ENCODE measurements at places on chromosomes 4 and X.
A peak's percentile ranks its signal among the peaks of the same experiment; 100 is the strongest.

DNA sequence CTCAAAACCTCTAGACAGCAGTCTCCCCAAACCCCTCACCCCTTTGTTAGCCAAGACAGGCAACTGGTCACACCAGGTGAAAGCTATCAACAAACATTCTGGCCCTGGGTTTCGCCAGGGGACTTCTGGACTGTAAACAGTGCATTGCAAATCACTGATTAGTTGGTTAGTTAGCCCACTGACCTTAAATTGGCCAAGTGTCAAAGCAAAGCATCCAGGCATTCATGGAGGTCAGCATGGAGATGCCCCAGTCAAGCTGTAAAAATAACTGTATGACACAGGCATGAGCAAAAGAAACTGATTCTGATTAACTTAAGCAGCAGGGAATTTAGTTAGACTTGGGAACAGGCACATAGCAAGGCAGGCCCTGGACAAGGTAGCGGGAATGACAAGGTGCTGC, 156.0 kb upstream of the TTC29 start:
- no peak for DNase-seq

- DNase-seq: no peak
Observed at GRCh38 chrX:101160001-101160400, 59.6 kb upstream of the DRP2 start.

DNA sequence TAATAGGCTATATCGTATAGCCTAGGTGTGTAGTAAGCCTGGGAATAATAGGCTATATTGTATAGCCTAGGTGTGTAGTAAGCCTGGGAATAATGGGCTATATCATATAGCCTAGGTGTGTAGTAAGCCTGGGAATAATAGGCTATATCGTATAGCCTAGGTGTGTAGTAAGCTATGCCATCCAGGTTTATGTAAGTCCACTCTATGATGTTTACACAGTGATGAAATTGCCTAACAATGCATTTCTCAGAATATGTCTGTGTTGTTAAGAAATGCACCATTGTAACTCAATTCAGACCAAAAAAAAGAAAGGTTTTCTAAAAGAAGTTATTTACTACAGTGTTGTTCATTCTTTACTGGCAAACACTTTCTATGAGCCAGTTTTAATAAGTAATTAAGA, 1387.2 kb downstream of the STIM2 start:
- DNase-seq: no peak

DNA sequence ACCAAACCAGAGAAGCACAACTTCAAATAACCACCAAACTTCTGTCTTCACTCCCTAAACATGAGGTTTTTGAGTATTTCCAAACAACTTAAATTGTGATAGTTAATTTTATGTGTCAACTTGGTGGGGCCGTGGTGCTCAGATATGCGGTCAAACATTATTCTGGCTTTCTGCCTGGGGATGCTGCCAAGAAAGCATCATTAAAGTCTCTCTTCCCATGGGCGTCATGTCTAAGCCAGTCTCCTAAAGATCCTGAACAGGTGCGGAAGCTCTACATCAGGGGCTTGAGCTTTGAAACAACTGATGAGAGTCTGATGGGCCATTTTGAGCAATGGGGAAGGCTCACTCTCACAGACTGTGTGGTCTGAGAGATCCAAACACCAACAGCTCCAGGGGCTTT, 24.1 kb upstream of the SOD3 start:
- no peak for DNase-seq

- no peak for DNase-seq
Observed at GRCh38 chr4:27515140-27515539, 654.5 kb downstream of the STIM2 start.

GRCh38 chr4:124449881-124450280, 262.7 kb downstream of the ANKRD50 start:
- no peak for DNase-seq

DNA sequence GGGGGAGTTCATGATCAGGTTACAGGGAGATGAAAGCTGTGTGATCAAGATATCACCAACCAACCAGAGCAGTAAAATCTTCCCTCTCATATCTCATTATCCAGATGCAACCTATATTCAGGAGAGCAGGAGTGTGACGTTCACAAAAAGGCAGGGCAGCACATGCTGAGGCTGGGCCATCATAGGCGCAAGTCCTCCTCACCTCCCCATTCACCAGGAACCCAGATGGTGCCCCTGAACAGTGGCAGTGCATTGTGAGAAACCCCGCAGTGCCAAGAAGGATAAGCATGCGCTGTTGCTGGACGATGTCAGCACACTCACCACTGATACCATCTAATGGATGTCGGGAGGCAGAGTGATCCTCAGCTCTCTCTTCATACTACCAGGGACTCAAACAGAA, 170.9 kb downstream of the COL25A1 start:
- no peak for DNase-seq

DNA sequence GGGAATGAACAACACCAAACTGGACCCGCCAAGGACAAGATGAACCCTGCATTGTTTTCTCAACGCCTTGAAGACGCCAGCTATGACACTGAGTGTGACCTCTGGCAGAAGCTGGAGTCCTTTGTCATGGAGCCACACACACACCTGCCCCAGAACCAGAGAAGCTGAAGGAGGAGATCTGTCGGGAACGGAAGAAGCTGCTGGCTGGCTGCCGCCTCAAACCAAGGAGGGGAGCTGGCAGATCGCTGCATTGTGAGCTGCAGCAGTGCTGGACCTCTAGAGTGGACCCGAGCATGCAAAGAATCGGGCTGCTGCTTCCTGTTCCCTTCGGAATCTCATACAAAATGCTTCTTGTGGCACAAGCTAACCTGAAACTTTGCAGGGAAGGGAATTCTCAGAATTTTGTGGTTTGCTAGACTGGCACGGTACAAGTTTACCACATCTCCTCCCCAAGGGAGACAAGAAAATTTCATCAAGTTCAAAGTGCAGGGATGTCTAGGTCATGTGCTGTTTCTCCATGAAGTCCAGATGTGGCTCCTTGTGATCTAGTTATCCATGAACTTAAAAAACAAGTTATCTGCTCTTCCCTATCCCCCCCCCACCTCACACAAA, 23.4 kb upstream of the GLRB start:
- no peak for DNase-seq

GRCh38 chr4:166301266-166301665, 428.2 kb downstream of the TLL1 start:
- DNase-seq: no peak

DNA sequence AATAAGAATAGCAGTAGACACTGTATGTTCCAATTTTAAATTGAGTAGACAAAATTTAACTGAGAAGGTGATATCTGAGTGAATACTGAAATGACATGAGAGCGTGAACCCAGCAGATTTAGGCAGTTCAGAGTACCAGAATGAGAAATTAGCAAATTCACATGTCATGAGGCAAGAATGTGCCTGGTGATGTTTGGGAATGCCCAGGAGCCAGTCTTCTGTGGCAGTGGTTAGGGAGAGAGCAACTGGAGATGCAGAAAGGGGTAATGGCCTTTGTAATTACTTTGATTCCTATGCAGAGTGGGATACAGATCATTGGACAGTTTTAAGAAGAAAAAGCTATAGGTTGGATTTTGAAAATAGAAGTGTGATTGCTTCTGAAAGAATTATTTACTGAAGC, 621.9 kb downstream of the TECRL start:
- no peak for DNase-seq

DNA sequence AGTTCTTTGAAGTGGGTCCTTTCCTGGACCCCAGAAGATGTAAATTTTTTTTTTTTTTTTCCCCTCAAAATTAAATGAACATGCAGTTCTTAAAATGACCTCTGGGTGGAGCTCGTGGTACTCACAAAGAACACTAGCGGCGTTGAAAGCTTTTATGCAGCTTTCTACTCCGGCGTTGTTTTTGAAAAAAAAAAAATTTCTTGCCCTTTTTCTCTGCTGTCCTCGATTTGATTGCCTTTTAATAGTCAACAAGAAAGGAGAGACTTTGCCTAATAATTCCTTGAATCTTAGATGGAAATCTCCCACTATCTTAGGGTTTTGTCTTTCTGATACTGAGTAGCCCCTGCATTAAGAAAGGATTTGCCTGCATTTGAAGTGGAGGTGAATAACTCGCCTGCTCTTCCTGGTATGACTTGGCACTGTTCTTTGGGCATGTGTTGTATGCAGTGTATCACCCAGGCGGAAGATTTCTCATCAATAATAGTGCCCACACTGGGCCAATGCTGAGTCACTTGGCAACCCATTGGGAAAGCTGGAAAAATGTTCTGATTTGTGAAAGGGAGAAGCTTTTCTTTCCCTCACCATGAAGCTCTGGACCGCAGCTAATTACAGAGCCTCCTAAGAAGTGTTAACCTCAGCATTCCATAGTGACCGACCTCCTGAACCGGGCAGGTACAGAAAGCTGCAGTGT, 104.0 kb downstream of the PHEX start:
- DNase-seq: peak; percentile 54

DNA sequence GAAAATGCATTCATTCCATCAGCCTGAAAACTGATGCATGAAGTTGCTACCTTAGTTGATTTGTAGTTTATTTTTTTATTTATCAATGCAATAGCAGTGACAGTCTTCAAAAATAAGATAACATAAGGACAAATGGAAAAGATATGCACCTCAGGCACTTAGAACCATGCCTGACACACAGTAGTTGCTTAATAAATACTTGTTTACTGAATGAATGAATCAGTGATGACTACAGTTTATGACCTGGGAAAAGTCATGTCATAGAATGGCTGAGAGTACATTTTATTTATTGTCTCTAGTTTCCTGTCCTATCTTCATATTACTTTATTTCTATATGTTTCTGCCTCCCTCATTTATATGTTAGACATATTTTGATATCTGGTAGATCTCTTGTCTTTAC, 171.8 kb downstream of the TLL1 start:
- DNase-seq: no peak

DNA sequence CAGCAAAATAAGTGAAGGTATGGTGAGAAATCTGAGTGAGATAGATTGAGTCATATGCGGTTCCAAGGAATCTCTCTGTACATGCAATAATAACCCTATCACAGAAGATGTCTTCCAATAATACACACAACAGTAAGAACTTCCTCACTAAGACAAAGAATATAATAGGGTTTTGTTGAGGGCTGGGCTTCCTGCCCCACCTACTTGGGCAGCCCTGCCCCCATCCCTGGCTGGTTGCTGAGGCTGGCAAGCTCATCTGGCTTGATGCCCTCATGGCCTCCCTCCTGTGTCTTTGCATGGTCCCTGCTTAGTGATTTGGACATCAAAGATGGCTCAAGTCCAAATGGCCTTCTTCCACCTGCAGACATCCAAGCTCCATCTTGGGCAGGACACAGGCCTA, 2.7 kb downstream of the GEMIN8 start:
- no peak for DNase-seq

DNA sequence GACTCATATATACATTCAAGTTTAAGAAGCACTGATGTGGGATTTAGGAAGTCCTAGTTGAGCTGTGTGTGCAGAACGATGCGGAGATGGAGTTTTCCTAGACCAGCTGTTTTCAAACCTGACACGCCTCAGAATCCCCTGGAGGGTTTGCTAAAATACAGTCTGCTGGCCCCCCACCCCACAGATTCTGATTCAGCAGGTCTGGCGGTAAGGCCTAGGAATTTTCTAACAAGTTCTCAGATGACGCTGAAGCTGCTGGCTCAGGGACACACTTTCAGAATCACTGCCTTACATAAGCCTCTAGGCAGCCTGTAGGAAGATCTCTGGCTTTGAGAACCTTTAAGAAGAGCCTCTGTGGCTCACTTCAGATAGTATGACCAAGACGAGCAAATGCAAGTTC, 73.1 kb downstream of the PHEX start:
- no peak for DNase-seq

DNA sequence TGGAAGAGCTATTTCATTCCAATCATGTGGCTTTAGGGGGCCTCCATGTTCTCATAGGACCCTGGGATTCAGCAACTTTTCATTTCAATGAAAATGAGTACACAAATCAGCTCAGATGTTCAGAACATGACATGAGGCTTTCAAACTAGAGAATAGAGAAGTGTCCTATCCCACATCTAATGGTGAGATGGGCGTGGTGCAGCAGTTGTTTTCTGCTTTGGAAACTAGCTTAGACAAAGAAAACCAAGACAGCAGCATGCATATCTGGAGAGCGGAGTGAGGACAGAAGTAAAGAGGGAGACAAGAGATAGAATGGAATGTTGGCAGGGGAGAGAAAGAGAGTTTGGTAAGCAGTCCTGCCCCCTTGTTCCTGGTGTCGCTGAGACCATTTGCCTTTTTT, 1009.1 kb upstream of the IGFBP7 start:
- DNase-seq: no peak

GRCh38 chr4:7294176-7294756, 101.9 kb downstream of the SORCS2 start:
- no peak for DNase-seq

DNA sequence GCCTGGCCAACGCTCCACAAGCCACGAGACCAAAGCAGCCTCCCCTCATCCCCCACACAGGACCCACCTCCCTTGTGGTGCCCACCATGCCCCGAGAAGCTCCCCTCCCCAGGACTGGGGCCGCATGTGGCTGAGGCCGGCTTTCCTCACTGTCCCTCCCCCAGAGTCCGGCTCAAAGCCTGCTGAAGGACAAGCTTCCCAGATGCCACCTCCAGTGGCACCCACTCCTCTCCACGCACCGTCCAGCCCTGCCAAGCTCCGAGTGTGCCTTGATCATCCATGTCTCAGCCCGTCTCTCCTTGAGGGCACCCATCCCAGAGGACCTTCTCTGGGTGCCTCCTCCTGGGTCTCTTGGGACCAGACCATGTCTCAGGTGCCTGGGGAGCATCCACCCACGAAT, 58.8 kb upstream of the MXD4 start:
- no peak for DNase-seq

DNA sequence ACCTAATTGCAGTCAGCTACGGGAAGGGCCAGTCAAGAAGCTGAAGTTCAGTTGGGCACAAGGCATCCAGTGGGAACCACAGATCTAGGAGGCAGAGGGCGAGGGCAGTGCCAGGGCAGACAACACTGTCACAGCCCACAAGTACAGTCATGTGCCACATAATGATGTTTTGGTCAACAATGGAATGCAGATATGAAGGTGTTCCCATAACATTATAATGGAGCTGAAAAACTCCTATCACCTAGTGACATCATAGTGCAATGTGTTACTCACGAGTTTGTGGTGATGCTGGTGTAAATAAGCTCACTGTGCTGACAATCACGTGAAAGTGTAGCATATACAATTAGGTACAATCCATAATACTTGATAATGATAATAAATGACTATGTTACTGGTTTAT, 4.5 kb upstream of the TMEM255A start:
- DNase-seq: no peak

DNA sequence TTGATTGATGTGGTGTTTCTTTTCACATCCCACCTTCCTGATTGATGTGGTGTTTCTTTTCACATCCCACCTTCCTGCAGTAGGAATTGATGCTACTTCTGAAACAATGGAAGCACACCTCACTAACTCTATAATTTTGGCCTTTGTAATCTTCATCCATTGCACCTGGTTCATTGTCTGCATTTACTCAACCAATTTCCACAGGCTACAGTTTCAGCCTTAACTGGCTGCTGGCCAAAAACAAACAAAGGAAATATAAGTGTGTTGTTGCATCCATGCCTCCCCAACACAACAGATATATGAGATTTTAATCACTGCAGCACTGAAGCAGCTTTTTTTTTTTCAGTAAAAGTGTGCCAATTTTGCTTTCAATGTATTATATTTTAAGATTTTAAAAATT, 867.6 kb upstream of the PCDH7 start:
- no peak for DNase-seq

- DNase-seq: no peak
Observed at GRCh38 chr4:60745800-60746571, 454.1 kb upstream of the ADGRL3 start.

- DNase-seq: no peak
Observed at GRCh38 chr4:176614793-176615192, 177.9 kb downstream of the VEGFC start.

Measured in stimulated activated naive CD4-positive, alpha-beta T cell (primary cell).